ENCODE measurements at places on chromosomes 3 and 15.

- DNase-seq, result no peak
Observed at GRCh38 chr3:80190051-80190450, 422.3 kb upstream of the ROBO1 start.

GRCh38 chr15:51874751-51875644 is 45.5 kb downstream of the TMOD3 start:
- DNase-seq, result no peak

DNA sequence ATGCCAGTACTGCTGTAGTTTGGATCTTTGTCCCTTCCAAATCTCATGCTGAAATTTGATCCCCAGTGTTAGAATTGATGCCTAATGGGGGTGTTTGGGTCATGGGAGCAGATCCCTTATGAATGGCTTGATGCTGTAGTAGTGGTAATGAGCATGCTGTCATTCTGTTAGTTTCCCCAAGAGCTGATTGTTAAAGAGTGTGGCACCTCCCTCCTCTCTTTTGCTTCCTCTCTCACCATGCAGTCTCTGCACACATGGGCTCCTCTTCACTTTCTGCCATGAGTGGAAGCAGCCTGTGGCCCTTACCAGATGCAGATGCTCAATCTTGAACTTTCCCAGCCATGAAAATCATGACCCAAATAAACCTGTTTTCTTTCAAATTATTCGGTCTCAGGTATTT is 141.3 kb upstream of the DPPA4 start:
- no peak for DNase-seq

- DNase-seq, result no peak
Observed at GRCh38 chr3:166279636-166280035, 442.4 kb upstream of the BCHE start.

DNA sequence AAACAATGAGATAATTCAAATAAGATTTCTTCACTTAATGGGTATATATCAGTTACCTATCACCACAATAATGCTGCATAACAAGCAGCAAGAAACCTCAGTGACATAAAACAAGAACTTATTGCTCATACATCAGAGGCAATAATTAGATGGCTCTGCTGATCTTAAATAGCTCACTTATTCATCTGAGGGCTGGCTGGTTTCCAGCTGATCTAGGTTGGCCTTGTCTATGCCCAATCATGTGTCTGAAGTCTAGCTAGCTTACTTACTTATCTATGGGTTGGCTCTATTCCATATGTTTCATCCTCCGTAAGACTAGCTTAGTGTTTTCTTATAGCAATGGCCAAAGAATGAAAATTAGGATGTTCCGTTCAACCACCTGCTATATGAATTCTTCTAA is 109.4 kb upstream of the AGTR1 start:
- no peak for DNase-seq

- no peak for DNase-seq
Observed at GRCh38 chr15:77243135-77243534, 172.2 kb upstream of the TSPAN3 start.

DNA sequence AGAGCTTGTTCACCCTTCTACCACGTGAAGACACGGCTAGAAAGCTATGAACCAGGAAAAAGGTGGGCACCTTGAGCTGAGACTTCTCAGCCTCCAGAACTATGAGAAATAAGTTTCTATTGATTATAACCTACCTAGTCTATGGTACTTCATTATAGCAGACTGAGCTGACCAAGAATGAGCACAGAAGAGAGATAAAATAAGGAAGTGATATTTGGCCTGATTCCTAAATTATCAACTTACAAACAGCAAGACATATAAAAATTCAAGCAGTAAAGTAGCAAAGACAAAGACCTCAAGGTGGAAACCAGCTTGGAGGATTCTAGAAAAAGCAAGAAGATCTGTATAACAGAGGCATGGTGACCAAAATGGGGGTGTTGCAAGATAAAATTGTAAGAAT is 63.9 kb upstream of the OSTN start:
- no peak for DNase-seq

All from stimulated activated CD8-positive, alpha-beta memory T cell treated with anti-CD3 and anti-CD28 coated beads, Interleukin-15, amount 100 ng/mL, for 48 hours (primary cell).